ENCODE measurements at places on chromosomes 5 and 9. TPM values are rescaled to one million over a fixed set of nuclear protein-coding genes. Genes with fewer than 3 reads are reported as not detected.

MCTP1 gene
- polyA plus RNA-seq, result 0.91 TPM

PELO gene
- polyA plus RNA-seq, result 3.9 TPM

IL5 gene
- polyA plus RNA-seq, result not detected

CYLC2 gene
- polyA plus RNA-seq, result not detected

TRAF1 gene
- 6.1 TPM for polyA plus RNA-seq

TENT4A gene
- 8.9 TPM for polyA plus RNA-seq

GKAP1 gene
- 4.0 TPM for polyA plus RNA-seq

FLT4 gene
- polyA plus RNA-seq, result 2.8 TPM

DMRT2 gene
- 0.08 TPM for polyA plus RNA-seq

PANK3 gene
- polyA plus RNA-seq, result 7.5 TPM

MUSK gene
- 0.20 TPM for polyA plus RNA-seq

GLRA1 gene
- polyA plus RNA-seq, result not detected

PCDHA1 gene
- polyA plus RNA-seq, result not detected

MRPS27 gene
- polyA plus RNA-seq, result 29.2 TPM

PCDHB14 gene
- 0.67 TPM for polyA plus RNA-seq

SPEF2 gene
- polyA plus RNA-seq, result 0.69 TPM

CDH6 gene
- polyA plus RNA-seq, result 0.42 TPM

PCDHB7 gene
- 0.14 TPM for polyA plus RNA-seq

PCDHA13 gene
- not detected for polyA plus RNA-seq

PRUNE2 gene
- polyA plus RNA-seq, result 40.7 TPM

DNAJA1 gene
- 45.7 TPM for polyA plus RNA-seq

PCDH1 gene
- polyA plus RNA-seq, result 36.4 TPM

TXNDC8 gene
- not detected for polyA plus RNA-seq

All from esophagus (tissue), 2 donors.